ENCODE measurements at places on chromosomes 11 and 22.
A peak's percentile ranks its signal among the peaks of the same experiment; 100 is the strongest.

GRCh38 chr11:67266449-67267187 lies at the start of gene GRK2:
GRK2 (plus strand) TSS chr11:67266473; CDS start chr11:67266700, 227 bp downstream.
- DNase-seq, result no peak

DNA sequence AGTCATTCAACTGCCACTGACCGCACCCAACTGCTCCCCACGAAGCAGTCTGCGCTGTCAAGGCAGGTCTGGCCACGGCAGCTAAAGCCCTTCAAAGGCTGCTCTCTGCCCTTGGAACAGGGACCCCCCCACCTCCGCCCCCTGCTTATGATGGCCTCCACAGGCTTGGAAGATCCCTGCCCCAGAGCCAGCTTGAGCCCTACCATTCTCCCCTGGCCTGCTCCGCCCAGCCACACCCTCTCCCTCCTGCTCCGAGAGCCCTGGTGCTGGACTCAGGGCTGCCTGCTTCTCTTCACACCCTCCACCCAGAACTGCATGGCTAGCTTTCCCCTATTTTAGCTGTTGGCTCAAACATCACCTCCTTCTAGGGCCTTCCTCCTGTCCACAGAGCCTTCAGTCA lies 19.0 kb downstream of the ZMAT5 start:
- no peak for DNase-seq

GRCh38 chr22:37357446-37358075 lies 69.7 kb downstream of the ELFN2 start:
- DNase-seq, result no peak

- DNase-seq, result no peak
These were observed 5.9 kb downstream of the DBX1 start for GRCh38 chr11:20154381-20154780.

DNA sequence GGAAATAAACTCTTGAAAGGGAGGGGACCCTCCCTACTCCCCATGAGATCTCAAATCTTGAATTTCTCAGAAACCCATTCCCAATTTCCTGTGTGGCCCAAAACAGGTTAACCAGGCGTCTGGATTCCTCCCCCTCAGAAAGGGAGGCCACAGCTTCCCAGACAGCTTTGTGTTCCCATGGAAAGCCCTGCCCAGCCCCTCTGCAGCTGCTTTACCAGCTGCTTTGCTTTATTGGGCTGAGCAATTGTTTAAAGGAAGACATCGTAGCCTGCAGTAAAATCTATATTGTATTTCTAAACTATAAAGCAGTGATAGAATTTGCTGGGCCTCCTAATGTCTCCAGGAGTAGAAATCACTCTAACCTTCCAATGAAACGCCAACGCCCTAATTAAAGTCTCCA lies 97.4 kb downstream of the CHST1 start:
- no peak for DNase-seq

DNA sequence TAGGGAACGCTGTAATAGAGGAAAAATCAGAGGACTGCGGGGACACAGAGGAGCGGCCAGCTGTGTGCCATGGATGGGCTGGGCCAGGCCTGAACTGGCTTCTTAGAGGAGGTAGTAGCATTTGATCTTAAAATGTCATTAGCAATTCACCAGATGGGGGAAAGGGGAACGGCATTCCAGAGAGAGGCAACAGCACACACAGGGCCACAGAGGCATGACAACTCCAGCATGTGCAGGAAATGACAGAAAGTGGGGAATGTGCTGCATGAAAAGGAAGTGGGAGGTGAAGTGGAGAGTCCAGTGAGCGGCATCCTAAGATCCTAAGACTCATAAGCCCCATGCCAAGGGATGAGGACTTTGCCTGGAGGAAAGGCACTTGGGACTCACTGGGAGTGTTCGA lies 69.0 kb downstream of the UBASH3B start:
- DNase-seq, result no peak

- DNase-seq, result no peak
These were observed 174.3 kb upstream of the FAT3 start for GRCh38 chr11:92050305-92050704.

- no peak for DNase-seq
These were observed 589.5 kb downstream of the OPCML start for GRCh38 chr11:132942611-132943356.

DNA sequence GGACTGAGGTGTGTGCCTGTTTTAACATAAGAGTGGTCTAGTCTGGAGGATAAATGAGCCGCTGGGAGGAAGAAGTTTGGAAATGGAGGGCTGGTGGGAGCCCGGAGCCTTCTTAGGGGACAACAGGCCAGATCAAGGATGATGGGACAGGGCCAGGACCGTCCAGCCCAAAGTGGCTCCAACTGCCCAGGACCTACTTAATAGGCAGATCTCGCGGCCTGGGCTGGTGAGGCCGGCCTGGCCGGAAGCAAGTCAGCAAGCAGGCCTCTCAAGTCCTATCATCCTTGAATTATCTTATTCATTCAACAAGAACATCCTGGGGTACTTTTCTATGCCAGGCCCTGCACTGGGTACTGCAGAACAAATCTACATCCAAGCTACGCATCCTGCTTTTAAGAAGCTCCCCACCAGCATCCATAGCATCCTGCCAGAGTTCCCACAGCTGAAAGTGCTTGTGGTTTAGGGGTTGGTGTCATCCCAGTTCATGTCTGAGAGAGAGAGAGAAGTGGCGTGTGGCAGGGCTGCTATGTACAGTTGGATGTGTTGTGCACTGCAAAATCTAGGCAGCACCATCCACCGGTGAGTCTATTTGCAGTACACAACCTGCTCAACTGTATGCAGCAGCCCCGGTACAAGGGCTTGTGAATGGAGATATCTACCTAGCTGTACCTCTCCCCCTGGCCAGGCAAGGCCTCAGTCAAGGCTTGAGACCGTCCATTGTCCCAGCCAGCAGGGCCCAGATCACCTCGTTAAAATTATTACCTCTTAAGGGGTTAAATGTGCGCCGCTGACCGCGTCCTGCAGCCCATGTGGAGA lies 82.1 kb downstream of the FBLN1 start:
- no peak for DNase-seq

GRCh38 chr11:40306938-40307548 lies 1152.4 kb downstream of the LRRC4C start:
- DNase-seq, result no peak

DNA sequence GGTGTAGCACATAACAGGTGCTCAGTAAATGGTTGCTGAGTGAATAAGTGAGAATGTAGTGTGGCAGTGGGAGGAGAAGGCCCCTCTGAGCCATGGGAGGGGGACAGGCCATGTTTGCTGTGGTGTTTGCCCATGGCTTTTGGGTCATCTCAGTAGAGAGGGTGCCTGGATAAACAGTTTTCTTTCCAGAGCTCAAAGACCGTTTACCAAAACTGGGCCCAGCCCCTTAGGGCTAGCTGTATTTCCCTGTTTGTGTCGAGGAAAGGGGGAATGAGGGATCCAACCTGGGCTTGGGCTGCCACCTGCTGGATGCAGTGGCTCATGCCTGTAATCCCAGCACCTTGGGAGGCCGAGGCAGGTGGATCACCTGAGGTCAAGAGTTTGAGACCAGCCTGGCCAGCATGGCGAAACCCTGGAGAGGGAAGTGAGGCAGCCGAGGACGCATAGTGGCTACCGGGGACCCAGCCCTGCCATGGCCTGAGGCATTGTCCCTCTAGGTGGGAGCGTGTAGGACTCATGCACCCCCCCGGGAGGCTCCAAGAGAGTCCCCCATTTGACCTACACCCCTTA lies 8.7 kb upstream of the LTO1 start:
- no peak for DNase-seq

- DNase-seq, result no peak
These were observed 17.6 kb downstream of the IRF7 start for GRCh38 chr11:598005-598680.

GRCh38 chr11:1873048-1873812 lies 18.5 kb downstream of the PRR33 start:
- no peak for DNase-seq

GRCh38 chr11:70506658-70506970 lies 108.3 kb downstream of the CTTN start:
- DNase-seq, result no peak

GRCh38 chr11:96134602-96135001 lies 208.4 kb downstream of the MAML2 start:
- DNase-seq, result no peak

DNA sequence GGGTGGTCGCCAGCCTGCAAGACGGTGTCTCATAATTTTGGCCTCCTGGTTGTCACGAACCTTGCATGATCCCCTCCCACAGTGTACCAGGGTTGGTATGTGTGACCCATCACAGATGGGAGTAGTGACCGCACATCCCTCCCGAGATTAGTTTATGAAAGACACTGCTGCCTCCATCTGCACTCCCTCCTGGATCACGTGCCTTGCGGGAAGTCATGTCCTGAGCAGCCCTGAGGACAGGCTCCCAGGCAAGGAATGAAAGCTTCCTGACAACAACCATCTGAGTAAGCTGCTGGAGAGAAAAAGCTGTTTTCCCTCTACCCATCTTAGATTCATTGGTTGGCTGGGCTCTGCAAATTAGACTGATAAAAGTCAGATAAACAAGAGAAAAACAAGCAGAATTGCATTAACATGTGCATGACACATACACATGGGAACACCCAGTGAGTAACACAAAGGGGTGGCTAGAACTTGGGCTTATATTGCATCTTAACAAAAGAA lies 14.4 kb upstream of the PAMR1 start:
- DNase-seq, result no peak

- no peak for DNase-seq
These were observed 15.3 kb upstream of the ANKK1 start for GRCh38 chr11:113372309-113372708.

DNA sequence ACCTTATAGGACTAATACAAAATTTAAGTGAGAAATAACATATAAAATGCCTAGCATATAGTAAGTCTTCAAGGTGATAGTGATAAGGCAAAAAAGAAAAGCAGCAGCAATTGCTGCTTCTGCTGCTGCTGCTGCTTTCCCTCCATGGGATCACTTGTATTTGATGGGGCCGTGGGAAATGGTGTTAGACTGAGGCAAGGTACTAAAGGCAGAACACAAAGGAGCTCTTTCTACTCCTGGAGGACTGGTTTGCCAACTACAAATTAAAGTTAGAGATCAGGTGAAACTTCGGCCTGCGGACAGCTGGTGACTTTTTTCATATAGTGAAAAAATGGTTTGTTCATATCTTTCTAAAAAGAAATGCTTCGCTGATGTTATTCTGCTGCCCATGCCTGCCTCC lies 46.3 kb downstream of the SWAP70 start:
- no peak for DNase-seq

DNA sequence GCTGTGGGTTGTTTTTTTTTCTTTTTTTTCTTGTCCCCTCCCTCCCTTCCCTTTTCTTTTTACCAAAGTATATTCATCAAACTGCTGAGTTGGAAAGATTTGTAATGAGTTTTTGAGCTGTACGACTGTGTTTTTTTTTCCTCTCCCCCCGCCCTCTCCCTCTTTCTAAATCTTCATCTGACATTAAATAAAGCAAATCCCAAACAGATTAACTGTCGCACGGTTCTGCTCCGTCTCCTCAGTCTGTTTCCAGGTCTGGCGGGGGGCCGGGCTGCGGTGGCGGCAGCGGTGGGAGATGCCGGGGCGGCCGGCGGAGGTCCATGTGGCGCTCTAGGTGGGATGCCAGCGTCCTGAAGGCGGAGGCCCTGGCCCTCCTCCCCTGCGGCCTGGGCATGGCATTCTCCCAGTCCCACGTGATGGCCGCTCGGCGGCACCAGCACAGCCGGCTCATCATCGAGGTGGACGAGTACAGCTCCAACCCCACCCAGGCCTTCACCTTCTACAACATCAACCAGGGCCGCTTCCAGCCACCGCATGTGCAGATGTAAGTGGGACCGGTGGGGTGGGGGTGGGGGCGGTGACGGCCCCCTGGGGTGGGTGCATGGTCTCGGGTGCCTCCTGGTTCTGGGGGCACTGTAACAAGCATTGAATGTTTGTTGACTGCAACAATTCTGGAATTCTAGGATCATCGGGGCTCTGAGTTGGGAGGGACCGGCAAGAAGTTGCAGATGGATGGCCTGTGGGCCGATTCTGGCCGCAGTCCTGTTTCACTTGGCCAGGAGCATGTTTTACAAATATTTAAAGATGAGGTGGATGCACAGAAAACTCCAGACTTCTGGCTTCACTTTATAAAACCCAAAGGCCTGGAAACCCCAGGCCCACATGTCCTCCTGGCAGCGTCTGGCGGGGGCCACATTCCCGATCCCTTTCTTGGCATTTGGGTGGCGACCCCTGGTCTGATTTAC lies 13.1 kb downstream of the MPPED1 start:
- no peak for DNase-seq

GRCh38 chr11:83249972-83250593 lies 36.1 kb downstream of the CCDC90B start:
- peak; percentile 68 for DNase-seq

DNA sequence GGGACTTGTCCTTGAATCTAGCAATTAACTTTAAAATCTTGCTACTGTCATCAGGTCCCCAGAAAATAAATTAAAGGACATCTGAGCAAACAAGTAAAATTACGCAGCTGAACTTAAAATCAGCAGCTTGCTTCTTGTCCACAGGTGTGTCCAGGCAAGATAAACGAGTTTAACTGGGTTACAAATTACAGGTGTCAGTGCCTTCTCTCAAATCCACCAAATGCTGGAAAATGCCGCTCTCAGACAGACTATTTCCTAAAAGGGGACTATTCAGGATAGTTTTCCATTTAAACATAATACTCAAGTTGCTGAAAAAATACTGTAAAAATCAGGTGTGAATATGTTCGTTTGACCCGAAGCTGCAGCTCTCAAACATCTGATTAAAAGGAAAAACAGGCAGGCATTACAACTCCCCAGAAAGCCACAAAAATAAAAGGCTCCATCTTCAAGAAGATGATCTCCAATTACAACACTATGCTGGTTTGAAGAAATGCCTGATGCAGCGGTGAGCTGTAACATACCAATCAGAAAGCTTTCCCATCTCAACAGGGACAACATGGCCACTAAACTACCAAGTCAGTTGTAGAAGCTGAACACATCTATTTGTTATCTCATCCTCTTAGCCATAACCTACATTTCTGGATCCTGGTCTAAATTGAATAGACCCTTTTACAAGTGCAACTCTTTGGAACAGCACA lies 82.1 kb downstream of the CADM1 start:
- DNase-seq, result no peak

DNA sequence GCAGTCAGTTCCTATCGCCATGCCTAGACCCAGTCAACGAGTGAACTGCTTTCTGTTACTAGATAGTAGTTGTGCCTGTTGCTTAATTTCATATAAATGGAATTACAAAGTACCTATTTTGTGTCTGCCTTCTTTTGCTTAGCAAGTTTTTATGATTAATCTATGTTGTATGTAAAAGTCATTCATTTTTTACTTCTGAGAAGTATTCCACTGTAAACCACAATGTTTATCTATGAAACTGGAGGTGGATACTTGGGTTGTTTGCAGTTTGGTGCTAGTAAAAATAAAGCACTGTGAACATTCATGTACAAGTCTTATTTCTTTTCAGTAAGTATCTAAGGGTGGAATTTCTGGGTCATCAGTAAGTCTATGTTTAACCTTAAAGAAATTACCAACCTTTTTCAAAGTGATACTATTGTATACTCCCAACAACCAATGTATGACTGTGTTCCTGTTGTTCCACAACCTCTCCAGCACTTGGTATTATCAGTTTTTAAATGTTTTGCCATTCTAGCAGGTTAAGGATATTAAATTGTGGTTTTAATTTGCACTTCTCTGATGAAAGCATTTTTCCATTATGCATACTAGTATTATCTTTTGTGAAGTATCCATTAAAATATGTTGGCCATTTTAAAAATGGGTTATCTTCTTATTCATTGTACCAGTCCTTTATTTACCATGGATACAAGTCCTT lies 68.2 kb downstream of the DNAJC24 start:
- DNase-seq, result no peak

- DNase-seq, result peak; percentile 51
These were observed 176.7 kb upstream of the NCAM1 start for GRCh38 chr11:112784323-112785073.

Data from hippocampal formation (tissue), 2 donors.